ENCODE measurements at places on chromosomes 4 and X.

DNA sequence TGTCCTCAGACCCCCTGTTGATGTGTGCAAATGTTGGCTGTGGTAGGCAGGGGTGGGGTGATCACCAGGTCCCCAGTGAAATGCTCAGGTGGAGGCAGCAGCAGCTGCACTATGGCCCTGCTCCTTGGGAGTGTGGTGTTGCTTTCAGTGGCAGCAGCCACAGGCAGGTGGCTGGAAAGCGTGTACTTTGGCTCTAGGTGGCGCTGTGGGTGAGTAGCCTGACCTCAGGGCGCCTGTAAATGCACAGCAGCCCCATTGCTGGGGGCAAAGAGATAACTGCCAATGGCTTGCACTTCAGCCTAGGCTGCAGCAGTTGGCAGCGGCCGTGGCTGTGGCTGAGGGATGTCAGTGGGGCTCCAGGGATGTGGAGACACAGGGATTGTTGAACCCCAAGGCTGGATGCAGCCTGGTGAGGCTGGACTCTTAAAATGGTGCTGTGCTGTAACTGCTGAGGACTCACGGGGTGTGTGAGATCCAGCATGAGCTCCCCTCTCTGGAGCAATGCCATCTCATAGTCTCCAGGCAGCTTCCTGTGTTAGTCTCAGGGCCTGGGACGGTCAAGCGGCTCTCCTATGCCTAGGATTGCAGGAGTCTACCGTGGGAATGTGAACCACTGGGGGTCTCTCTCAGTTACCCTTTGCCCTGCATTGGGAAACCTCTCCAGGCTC, 421.7 kb upstream of the HTR2C start:
- no peak for DNase-seq

GRCh38 chr4:2942037-2942531, 21.1 kb downstream of the NOP14 start:
- DNase-seq, result no peak

DNA sequence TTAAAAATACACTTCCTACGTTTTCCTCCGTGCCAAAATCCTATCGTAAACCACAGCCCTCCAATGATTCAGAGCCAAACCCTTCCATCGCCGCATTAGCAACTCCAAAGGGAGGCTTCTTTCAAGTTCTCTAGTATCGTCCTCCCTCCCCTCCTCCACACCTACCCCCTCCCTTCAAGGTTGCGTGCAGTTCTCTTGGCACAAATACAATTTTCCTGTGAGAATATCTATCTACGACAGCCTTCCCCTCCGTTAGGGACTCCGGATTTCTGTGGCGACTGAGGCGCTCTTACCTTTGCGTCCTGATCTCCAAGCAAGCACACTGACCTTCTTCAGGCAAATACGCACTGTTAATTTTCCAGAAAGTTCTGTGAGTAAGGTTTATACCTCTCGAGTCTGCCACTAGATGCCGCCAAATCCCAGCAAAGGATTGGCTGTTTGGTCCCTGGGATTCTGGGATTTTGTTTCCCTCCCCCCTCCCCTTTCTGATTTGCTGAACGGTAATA, 1.2 kb upstream of the MORF4L2 start:
- no peak for DNase-seq

DNA sequence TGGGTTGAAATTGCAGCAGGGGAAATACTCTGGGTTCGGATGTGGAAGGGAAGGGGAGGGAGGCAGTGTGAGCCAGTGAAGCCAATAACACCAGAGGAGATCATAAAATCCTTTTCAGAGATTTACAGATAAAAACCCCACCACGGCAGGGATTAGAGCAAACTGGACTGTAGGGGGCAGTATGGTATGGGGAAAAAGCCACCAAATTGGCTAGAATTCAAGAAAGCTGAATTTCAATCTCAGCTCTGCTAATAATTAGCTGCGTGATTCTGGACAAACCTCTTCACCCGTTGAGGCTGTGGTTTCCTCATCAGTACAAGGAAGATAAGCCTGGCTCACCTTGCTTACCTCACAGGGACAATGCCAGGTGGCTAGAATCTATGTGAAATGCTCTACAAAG, 108.1 kb downstream of the ATG4A start:
- no peak for DNase-seq

GRCh38 chr4:170083541-170083940, 6.2 kb downstream of the AADAT start:
- DNase-seq, result no peak

DNA sequence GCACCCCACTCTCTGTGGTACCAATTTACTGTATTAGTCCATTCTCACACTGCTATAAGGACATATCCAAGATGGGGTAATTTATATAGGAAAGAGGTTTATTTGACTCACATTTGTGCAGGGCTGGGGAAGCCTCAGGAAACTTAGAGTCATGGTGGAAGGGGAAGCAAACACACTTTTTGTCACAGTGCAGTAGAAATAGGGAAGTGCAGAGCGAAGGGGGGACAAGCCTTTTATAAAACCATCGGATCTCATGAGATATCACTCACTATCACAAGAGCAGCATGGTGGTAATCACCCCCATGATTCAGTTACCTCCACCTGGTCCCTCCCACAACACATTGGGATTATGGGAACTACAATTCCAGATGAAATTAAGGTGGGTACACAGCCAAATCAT, 766.9 kb upstream of the PCDH10 start:
- DNase-seq, result no peak

DNA sequence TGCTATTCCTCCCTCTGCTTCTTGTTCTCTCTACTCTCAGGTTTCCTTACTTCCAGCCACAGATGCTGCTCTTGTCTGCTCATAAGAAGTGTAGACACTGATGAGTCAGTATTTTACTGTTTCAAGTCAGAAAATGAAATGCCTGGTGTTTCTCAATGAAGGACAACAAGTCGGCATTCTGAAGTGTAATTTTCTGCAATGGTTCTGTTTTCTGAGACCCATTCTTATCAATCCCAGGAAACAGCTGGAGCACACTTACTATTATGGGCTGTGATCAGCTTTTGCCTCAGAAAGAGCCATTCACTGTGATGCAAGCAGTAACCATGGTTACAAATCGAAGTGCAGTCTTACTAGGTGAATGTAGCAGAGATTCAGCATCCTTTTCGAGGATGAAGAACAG, 42.0 kb downstream of the SLC4A4 start:
- no peak for DNase-seq

DNA sequence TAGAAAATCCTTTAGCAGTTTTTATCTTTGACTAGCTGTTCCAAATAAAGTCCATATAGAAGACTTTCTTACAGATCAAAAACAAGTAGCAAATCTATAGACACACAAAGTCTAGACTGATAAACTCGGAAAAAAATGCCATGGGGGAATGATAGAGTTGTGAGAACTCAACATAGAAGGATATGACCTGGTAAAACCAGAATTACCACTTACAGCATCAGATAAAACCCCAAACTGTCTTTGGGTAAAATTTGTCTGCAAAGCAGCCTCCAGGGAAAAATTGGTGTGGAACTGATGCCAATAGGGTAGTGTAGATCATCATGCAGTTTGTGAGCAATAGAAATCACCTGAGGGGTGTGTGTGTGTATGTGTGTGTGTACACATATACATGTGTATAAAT, 579.1 kb downstream of the SPOCK3 start:
- no peak for DNase-seq

GRCh38 chr4:173448608-173449379, 49.9 kb upstream of the SCRG1 start:
- no peak for DNase-seq

DNA sequence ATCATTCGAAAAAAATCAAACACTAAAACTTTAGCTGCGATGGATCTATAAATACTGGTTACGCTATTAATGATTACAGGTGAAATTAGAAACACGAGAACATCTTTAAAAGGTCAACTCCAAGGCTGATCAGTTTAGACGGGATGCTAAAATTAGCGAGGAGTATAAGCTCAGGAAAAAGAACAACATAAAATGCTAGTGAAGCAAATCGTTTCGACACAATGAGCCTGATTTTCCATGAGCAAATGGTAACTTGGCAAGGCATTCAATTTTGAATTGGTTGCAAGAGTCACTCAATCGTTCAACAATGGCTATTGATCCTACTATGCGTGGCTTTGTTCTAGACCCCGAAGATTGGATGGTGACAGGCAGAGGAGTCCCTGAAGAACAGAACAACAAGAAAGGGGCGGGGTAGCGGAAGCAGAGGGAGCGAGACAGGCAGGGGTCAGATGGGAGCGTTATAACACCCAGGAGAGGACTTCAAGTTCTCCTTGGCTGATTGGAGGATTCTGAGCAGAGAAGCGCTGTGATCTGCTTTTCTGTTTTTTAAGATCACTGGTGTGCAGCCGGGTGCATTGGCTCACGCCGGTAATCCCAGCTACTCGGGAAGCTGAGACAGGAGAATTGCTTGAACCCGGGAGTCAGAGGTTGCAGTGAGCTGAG, 146.5 kb downstream of the RBM47 start:
- DNase-seq, result no peak

- DNase-seq, result no peak
Observed at GRCh38 chr4:99893839-99894160, 427 bp downstream of the LAMTOR3 start.

- DNase-seq, result no peak
Observed at GRCh38 chrX:31237189-31237588, 165.3 kb upstream of the FTHL17 start.

- DNase-seq, result no peak
Observed at GRCh38 chr4:121462660-121463261, 81.9 kb upstream of the QRFPR start.

GRCh38 chr4:15352524-15352923, 75.3 kb upstream of the C1QTNF7 start:
- DNase-seq, result no peak

GRCh38 chr4:154625971-154626370, 13.5 kb upstream of the FGG start:
- no peak for DNase-seq

DNA sequence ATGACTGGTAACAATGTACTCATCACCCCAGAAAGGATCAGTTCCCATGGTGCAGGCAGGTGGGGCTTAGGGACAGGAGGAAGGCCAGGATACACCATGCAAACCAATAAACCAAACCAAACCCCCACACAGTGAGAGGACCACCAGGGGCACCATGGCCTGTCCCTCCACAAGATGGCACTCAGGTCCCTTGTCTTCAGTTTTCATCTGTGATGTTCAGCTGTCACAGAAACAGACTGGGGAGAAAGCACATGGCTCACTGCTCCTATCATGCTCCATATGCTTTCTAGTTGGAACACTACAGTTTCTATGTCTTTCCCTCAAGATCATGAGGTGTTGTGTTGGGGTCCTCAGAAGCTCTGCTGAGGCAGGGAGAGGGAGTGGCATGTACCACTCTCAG, 10.1 kb downstream of the HS3ST1 start:
- no peak for DNase-seq

DNA sequence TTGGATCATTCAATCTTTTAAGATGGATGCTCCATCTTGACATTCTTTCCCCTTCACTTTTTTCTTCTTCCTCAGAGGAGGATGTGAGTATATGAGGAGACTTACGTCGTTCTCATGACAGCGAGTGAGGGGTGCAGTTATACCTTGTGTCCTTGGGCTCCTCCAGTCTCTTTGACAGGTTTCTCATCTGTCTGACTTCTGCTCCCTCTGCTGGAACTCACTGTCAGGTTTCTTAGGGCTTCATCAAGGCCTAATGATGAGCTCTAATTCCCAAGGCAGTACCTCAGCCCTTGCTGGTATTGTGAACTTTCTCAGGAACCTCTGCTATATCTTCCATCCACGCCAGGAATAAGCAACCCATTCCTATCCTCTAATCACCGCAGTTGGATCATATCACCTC, 237.8 kb upstream of the ADGRL3 start:
- no peak for DNase-seq

- no peak for DNase-seq
Observed at GRCh38 chr4:73434311-73434710, 1.7 kb upstream of the AFP start.

GRCh38 chr4:14865804-14866203, 136.5 kb upstream of the CPEB2 start:
- DNase-seq, result no peak
